ENCODE measurements at places on chromosomes 7 and 10.
A peak's percentile ranks its signal among the peaks of the same experiment; 100 is the strongest.

DNA sequence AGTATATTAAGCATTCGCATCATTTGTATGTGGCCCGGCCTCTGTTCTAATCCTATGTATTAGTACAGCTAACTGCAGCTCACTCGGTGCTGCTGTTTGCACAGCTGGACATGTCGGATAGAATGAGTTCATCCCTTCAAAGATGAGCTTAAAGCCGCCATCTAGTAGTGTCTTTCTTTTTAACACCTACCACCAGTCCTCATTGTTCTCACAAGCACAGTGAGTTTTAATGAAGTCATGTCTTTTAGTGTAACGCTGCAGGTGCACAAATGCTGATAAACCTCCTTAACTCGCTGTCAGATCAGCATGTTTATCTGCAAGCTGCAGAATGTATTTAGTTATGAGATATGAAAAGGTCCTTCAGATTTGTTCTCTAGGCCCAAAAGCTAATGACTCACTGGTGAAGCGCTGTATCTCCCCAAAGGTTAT, 247.5 kb downstream of the MTERF1 start:
- no peak for DNase-seq

- DNase-seq: no peak
These were observed 22.4 kb downstream of the ADAP1 start for GRCh38 chr7:931871-932650.

GRCh38 chr7:30166155-30166840, 31.5 kb downstream of the MTURN start:
- peak; percentile 95 for DNase-seq

DNA sequence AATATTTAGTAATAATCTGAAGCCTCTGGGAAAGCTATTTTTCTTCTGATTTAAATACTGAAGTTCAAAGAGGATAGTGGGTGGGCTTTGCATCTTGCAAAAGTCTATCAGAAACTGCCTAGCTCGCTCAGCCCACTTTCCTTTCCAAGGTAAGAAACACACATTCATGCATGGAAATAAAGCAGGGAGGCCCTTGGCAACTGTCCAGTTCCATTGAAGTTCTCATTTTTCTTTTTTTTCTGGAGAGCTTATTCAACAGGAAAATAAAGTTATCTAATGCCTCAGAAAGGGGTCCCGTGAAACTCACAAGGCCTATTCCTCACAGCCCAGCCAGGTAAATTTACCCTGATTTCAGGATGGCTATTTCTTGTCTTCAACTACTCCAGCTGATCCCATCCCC, 654.9 kb downstream of the KCNMA1 start:
- DNase-seq: no peak

DNA sequence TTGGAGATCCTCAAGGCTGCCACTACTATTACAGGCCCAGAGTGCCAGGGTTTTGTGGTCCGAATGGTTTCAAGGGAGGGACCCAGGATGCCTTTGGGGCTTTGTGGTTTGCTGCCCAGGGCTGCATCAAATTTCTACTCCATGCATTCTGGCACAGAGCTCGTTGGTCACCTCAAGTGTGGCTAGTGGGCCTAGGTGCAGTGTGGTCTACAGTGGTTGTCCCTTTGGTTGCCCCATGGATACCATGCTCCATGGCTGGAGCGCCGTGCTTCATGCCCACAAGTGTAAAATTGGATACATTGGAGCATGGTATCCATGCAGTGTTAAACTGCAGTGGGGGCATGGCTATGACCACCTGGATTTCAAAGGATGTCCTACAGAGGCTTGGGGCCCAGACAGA, 5.4 kb upstream of the PRF1 start:
- no peak for DNase-seq
